ENCODE measurements at places on chromosomes 7 and 10.

DNA sequence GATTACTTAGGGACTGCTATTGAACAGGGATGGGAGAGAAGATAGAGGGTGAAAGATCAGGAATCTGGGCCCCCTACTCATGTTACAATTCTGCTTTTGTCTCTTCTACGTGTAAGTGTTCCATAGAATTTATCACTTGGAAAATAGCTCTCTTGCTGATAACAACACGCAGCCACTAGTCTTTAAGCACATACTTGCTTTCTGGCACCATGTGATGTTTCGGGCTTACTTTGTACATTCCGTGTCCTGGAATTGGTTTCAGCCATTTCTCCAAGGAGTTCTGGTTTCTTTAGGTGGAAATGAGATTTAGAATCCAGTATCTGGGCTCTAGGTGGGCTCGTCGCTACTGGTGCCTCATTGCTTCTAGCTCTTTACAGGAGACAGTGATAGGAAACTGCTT is 59.7 kb downstream of the TFAM start:
- no peak for DNase-seq

- no peak for DNase-seq
Measured at GRCh38 chr10:110215286-110216170, 8.1 kb downstream of the MXI1 start.

DNA sequence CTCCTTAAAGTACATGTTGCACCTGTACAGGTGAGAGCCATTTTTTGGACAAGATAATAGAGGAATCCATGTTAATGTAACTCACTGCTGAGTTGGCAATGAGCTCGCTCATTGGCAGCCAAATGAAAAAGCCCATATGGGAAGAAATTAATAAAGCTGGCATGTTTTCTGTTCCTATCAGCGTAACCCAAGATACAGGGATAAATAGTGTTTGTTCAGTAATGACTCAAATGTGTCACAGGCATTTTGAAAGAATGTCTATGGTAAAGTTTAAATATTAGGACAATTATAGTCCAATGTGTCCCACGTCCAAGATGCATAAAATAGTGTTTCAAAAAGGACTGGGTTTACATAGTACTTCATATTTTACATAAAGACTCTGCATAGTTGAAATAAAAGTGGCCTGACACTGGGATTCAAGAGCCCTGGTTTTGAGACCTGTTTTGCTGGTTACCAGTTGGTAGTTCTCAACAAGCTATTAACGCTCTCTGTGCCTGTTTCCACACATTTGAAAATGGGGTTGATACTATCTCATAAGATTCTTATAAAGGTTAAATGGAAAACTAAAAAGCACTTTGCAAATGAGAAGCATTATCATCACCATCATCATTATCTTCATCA is 49.1 kb downstream of the MTURN start:
- DNase-seq, result no peak

DNA sequence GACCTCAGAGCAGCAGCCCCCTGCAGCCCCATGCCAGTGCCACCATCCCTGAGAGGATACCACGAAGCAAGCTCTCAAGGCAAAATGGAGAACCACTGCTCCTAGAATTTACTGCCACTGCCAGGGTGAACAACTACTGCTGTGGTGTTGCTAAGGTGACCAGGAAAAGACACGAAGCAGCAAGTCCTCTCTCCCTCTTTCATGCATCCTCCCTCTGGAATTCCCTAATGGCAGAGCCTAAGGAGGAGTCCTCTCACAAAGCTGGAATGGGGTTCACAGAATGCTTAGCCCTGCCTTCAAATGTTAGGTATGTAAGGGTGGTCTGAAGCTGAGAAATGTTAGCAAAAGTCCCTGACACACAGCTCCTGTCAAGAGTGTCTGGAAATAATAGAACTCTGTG is 35.8 kb upstream of the NPSR1 start:
- no peak for DNase-seq

DNA sequence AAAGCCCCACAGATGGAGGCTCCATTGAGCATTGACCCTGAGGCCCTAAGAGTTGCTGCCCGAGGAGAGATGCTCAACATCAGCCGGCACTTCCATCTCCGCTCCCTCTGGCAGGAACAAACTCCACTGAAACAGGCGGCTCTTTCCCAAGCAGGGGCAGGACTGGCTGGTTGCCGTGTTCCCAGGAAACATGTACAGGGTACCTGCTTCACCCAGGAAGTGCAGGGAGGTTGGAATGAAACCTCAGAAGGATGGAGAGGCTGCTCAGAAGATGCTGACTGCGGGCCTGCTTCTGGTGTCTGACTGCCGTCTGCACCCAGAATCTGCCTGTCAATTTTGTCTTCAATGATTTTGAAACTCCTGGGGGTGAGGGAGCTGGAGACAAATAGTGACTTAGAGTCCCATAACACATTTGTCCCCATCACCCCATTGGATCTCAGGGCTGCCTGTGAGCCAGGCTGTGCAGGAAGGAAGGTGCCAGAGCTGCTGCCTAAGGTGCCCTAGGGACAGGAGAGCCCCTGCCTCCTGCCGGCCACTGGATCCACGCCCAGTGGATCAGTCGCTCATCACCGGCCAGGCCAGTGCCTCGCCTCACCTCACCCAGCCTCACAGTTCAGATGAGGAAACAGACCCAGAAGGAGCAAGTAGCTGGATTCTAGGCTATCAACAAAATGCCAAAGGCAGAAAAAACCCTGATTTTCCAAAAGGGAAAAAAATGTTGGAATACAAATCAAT is 237.3 kb downstream of the PTPRN2 start:
- no peak for DNase-seq

GRCh38 chr7:135434047-135434446 is 75.9 kb downstream of the CNOT4 start:
- no peak for DNase-seq
